ENCODE measurements at places on chromosomes 5 and 9.
A peak's percentile ranks its signal among the peaks of the same experiment; 100 is the strongest.

DNA sequence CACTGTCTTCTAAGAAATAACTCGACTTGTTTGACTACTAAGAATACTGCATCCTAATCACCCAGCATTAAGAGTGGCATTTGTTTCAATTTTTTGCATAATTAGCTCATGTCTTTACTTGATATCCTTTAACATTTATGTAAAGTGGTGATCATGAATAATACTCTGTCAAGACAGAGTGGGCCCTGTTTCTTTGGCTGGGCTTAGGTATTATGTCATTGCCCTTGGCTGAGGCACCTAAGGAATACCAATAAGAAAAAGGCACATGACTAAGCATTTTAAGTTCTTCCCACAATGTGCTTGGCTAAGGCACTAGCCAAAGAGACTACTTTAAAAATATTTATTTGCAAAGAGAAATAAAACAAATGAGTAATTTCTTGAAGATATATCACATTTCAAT, 308.1 kb downstream of the CTNND2 start:
- DNase-seq: no peak

DNA sequence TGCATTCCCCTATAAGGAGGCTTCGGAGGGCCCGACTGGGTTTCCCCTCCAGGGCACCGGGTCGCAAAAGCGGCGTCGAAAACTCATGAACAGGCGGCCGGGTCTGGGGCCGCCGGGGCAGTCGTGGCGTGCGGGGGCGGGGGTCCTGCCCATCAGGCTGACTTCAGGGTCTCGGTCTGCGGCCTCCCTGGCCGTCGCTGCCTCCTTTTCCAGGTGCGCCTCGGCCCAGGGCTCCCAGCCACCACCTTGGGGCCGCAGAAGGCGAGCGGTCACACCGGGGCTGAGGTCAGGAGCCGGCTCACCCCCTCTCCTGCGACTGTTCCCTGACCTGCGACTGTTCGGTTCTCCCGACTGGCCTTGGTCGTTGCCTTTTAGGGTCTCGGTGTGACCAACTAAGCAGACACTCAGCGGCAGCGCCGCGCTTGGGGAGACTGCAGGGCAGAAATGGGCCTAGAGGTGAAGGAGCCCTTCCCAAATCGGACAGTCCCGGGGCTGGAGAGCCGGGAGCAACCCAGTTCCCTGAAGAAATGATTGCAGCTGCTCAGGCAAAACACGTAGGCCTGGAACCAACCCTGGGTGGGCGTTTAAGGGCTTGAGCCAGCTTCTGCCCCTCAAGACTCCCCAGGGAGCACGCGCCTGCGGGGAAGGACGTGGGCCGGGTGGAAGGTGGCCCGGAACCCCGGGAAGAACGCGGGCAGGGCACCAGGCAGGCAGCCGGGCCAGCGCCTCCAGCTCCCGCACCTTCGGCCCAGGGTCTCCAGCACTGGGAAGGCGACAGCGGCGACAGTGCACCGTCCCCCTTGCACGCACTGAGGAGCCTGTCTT, 11.2 kb downstream of the IRX2 start:
- DNase-seq: no peak

GRCh38 chr5:83364312-83365299, 106.9 kb upstream of the VCAN start:
- DNase-seq: no peak

DNA sequence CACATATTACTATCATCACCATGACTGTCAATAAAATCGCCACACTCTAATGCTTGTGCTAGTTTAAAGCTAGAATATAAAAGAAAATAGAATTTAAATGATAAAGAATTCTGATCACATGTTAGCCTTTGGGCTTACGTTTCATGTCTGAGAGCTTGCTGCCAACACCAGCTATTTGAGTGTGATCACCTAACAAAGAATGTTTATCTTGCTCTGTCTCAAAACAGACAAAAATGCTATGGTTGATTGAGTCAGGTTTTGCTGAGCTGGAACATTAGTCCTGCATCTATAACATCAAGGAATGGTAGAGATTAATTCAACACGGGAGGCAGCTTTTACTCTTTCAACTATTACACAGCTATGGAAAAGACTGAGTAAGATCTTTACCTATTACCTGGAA, 50.7 kb downstream of the MSX2 start:
- no peak for DNase-seq

GRCh38 chr5:80712919-80713318, 58.1 kb upstream of the DHFR start:
- DNase-seq: no peak

- no peak for DNase-seq
Observed at GRCh38 chr9:22141908-22142307, 132.8 kb upstream of the CDKN2B start.

DNA sequence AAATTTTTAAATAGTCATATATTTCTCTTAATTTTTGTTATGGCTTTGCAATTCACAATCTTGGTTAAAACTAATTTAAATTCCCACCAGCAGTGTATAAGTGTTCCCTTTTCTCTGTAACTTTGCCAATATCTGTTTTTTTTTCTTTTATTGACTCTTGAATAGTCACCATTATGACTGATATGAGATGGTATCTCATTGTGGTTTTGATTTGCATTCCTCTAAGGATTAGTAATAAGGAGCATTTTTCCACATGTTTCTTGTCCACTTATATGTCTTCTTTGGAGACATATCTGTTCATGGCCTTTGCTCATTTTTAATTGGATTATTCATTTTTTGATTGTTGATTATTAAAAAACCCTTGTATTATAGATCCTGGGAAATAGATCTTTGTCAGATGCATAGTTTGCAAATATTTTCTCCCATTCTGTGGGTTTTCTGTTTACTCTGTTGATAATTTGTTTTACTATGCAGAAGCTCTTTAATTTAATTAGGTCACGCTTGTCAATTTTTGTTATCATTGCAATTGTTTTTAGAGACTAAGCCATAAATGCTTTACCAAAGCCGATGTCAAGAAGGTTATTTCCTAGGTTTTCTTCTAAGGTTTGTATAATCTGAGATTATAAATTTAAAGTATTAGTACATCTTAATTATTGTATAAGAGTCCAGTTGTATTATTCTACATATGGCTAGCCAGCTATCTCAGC, 610.9 kb downstream of the CHSY3 start:
- DNase-seq: no peak

GRCh38 chr9:93890436-93890935, 64.7 kb downstream of the BARX1 start:
- no peak for DNase-seq

- peak; percentile 68 for DNase-seq
Observed at GRCh38 chr5:98768160-98768959, 5.1 kb upstream of the RGMB start.

DNA sequence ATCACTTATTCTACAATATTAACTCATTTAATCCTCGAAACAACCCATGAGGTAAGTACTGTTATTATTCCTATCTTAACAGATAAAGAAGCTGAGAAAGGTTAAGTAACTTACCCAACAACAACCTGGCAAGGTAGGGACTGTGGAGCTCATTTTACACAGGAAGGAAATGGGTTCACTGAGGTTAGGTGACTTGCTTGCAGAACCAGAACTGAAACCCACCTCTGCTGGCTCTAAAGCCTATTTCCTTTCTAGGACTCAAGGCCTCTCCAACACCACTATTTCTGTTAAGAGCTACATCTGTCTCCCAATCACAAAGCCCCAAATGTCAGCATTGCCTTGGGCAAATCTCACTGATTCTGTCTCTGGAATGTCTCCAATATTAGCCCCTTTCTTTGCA, 38.9 kb upstream of the IFNK start:
- DNase-seq: no peak

- peak; percentile 72 for DNase-seq
Observed at GRCh38 chr9:98688710-98689495, 19.8 kb downstream of the GABBR2 start.

DNA sequence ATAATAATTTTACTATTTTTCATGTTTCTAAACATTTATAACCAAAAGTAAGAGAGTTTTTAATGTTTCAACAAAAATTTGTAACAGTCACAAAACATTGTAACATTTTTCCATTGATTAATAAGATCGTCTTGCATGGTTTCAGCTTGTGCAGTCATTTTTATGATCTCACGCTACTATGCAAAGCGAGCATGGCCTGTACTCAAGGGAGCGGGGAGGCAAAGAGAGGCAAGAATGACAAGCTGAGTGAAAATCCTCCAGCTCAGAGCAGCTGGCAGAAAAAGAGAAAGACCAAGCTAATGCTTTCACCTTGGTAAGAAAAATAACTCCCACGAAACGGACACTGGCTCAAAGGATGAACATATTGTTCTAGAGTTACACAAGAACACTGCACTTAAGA, 90.0 kb upstream of the SV2C start:
- no peak for DNase-seq

GRCh38 chr5:118553662-118554061, 434.7 kb downstream of the DTWD2 start:
- DNase-seq: peak; percentile 9

DNA sequence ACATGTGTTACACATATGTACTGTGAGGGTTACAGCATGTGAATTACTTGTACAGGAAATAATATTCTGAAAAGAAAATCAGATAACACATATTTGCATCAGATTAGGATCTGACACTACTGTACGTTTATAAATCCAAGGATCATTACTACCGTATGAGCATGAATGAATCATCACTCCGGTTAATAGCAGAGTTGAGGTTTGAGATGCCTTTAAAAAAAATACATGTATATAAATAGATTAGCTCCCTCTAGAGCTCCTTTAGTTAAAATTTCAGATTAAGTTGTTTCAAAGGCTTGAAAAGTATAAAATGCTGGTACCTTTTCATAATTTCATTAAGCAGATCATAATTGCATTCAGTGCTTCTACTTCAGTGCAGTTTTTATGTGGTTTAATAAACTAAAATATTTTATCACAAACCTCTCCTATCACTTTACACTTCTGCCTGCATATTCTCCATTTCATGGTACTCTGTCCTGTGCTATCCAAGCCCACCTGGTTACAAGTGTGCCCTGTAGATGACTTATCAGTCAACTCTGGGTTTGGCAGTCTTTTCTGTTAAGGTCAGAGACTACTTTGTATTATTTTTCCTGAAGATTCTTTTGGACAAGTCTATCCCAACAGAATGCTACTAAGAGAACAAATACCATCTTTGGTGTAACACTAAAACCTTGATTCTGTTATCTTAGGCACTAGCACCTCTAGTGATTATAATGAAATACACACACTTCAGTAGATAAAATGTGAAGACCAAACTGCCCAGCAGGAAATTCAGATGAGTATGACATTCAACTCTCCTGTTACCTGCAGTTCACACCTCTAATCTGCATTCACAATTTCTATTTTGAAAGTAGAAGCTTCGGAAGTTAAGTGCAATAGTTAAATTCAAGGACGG, 48.0 kb upstream of the POU5F2 start:
- peak; percentile 9 for DNase-seq
